ENCODE measurements at places on chromosomes 3 and 15. TPM values are rescaled to one million over a fixed set of nuclear protein-coding genes. Genes with fewer than 3 reads are reported as not detected.

Gene FGF12
- 7.1 TPM for total RNA-seq

DNA sequence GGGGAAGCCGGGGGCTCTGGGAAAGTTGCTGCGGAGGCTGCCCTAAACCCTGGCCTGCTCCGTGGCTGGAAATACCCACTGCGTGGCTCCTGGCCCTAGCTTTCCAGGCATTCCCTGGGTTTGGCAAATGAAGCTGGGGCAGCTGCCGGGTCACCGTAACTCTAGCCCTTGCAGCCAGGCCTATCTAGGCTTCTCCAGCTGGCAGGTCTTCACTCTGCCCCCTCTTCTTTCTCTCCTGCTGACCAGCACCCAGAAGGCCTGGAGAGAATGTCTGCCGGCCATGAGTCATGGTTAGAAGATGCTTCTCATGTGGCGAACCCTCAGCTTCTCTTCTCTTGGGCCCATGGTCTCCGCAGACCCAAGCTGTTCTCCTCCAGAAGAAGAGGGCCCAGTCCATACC is 5.6 kb upstream of the DLL4 start:
- no peak for DNase-seq

Gene FBXO40
- total RNA-seq = not detected

Gene LOXL1
- total RNA-seq = 2.2 TPM

DNA sequence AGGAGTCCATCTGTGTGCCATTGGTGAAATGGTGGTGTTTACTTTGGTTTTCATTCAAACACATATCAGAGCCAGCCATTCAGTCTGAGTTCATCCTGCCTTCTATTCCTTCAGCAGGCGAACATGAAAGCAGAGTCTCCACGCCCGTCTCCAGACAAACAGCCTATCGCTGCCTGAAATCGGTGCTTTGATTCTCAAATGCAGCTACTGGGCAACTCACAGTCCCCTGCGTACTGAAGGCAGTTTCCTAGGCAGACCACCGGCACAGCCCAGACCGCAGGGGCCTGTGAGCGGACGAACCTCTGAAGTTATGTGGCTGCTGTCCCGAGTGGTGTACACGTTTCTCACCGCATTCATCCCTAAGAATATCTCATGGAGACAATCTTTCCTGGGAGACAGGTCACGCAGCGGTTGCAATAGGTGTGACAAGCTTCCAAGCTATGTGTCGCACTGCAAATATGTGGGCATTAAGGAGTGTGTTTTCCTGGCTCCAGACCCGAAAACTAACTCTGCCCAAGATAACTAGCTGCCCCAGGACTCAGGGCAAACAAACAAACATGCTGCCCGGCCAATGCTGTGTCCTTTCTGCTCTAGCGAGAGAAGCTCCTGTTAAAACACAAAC is 16.9 kb upstream of the RYR3 start:
- DNase-seq = no peak

- DNase-seq = no peak
Measured at GRCh38 chr3:68239542-68239941, 585.1 kb upstream of the SUCLG2 start.

Gene GUCA1C
- total RNA-seq = 19.0 TPM

Gene GCSAM
- total RNA-seq = not detected

Gene OXNAD1
- 3.7 TPM for total RNA-seq

DNA sequence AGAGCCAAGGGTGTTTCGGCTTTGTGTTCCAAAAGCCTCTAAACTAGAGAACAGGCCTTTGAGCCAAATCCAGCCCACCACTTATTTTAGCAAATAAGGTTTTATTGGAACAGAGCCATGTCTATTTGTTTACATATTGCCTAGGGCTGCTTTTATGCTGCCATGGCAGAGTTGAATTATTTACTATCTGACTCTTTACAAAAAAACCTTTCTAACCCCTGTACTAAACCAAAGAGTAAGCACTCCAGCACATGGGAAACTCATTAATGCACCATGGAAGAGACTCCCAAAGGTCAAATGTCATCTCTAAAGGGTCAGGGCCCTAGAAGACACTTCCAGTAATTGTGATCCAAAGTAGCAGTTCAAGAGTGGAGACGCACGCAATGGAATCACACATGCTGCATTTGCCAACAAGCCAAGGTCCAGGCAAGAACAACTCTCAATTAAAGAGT is 22.3 kb downstream of the OSBPL10 start:
- DNase-seq = no peak

Gene ANKUB1
- total RNA-seq = not detected

GRCh38 chr3:181567311-181568075 is 144.2 kb upstream of the SOX2 start:
- DNase-seq = no peak

Gene ACKR2
- total RNA-seq = 0.83 TPM

DNA sequence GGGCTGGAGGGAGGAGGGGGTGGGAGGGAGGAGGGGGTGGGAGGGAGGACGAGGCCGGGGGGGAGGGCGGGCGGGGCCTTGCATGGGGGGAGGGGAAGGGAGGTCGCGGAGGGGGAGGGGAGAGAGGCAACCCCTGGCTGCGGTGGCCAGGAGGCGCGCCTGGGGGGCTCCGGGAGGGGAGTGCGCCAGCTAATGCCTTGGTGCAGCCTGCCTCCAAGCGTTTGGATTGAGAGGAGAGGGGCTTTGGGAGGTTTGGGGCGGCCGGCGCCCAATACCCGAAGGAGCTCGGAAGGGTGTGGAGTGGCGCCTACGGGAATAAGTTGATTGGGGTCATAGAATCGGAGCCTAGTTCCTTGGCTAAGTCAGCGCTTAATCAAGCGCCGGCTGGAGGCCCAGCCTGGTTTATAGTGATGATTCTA is 557 bp downstream of the TFG start:
- DNase-seq = peak; percentile 13

All from pancreas (tissue), 10 donors.